ENCODE measurements at places on chromosomes 16 and 17.

DNA sequence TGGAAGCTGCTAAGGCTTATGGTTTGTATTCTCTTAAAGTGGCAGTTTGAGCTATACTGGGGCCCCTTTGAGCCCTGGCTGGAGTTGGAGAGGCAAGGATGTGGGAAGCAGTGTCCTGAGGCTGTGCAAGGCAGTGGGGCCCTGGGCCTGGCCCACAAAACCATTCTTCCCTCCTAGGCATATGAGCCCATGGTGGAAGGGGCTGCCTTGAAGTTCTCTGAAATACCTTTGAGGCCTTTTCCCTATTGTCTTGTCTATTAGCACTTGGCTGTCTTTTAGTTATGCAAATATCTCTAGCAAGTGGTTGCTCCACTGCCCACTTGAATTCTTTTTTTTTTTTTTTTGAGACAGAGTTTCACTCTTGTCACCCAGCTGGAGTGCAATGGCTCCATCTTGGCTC, 119.2 kb downstream of the PCTP start:
- no peak for DNase-seq

- DNase-seq, result no peak
Observed at GRCh38 chr17:65115839-65116238, 21.3 kb upstream of the RGS9 start.

- DNase-seq, result no peak
Observed at GRCh38 chr17:45900723-45901415, 6.5 kb downstream of the MAPT start.

GRCh38 chr17:29245401-29245800, 1.3 kb upstream of the CRYBA1 start:
- no peak for DNase-seq

- no peak for DNase-seq
Observed at GRCh38 chr17:75830164-75831031, 13.8 kb downstream of the UNC13D start.

DNA sequence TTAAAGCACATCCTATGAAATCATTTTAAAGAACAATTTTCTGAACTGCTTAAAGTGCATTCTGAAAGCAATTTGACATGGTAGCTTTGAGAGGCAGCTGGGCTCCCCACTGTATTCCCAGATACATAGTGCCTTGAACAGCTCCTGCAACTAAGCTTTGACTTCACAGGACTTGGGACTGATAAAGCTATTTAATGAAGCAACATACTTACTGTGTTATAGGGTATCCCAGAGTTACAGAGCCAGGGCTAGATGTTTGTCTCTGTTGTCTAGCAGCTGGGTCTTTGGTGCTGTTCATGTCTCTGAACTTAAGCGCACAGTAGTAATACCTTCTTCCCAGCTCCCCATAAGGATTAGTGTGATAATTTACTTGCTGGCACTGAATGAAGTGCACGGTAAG, 862 bp downstream of the ACSM1 start:
- no peak for DNase-seq

- DNase-seq, result peak; percentile 77
Observed at GRCh38 chr16:54928411-54929089, 2.1 kb upstream of the IRX5 start.

DNA sequence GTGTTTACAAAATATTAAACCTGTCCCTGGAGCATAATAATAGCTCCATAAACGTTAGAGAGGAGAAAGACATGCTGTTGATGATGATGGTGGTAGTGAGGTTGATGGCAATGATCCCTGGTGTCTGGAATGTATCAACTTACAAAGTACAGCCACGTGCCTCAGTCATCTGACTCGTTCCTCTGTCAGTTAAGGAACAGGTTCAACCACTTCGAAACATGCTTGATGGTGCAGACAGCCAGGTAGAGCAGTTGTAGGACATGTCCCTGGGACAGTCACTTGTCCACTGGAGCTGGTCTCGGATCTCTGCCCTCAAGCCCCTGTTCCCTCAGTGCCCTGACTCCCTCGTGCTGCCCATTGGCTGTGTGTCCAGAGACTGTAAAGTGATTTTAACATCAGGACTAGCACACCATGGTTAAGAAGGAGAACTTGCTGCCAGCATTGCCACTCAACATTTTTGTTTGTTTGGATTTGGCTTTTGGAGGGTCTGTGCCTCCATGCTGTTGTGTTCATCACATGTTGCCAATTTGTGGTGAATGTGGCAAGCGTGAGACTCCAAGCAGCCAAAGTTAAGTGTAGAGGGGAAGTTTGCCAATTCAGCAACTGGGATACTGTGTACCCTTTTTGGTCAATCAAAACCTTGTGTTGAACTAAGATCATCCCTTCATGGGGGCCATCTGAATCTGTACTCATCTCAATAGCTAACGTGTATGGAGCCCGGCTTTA, 16.3 kb upstream of the SALL1 start:
- DNase-seq, result no peak

GRCh38 chr17:68592682-68593641, 8.2 kb downstream of the FAM20A start:
- DNase-seq, result peak; percentile 26

DNA sequence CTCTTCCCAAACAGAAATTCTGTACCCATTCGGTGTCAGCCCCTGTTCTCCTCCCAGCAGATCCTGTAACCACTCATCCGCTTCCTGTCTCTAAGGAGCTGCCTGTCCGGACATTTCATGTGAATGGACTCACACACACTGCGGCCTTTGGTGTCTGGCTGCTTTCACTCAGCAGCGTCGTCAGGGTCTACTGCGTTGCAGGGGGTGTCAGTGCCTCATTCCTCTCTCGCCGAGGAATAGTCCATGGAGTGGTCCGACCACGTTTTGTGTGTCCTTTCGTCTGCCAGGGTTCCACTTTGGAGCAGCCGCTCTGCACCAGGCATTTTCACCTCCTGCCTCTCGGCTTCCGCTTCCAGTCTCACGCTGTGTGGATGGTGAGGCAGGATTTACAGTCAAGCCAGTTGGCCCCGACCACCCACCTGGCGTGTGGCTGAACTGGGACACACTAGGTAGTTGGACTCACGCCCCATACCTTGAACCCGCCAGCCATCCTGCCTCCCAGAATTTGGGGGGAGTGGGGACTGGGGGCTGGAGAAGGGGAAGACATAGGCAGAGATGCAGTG, 188.2 kb upstream of the CIBAR2 start:
- no peak for DNase-seq

- peak; percentile 93 for DNase-seq
Observed at GRCh38 chr17:5500589-5501391, 14.4 kb downstream of the MIS12 start.

DNA sequence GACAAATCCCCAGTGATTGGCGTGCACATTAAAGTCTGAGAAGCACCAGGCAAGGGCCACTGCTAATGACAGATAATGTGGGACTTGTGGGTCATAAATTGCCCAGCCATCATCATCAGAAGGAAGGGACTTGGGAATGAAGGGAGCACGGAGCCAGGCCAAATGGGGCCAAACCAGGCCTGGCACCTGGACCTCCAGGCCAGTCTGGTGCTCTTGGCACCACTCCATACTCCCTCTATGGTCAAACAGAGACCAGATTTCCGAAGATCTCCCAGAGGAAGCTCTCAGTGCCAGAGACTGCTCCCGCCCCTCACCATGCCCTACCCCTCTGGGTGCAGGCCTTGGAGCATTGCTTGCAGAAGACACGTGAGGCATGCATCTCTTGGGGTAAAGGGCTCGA, 142.2 kb downstream of the CCDC182 start:
- no peak for DNase-seq

GRCh38 chr17:78865682-78866390, 25.2 kb upstream of the USP36 start:
- no peak for DNase-seq

- DNase-seq, result no peak
Observed at GRCh38 chr17:9484789-9485188, 90.8 kb downstream of the STX8 start.

DNA sequence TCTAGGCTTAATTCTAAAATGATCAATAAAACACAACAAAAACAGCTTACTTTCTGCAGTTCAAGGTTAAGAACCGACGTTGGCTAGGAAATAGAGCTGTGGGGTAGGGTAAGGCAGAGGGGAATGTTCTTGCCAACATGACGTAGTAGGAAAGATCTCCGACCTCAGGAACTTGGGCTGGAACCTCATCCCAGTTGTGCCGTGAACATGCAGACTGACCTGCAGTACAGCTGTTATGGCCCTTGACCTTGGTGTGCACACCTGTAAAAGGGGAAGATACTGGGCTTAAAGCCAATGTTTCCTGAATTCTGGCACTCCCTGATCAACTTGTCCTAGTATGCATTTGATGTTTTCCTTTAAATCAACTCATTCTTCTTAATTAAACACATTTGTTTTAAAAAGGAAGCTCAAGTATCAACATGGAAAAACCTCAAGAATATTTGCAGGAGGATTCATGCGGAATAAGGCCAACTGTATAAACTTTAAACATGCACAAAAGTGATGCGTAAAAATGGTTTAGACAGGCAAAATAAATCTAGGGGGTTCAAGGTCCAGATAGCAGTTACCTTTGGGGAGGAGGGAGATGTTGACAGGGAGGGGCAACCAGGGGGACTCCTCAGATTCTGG, 14.2 kb upstream of the SLC6A2 start:
- no peak for DNase-seq

- DNase-seq, result no peak
Observed at GRCh38 chr16:14608111-14608566, 21.9 kb downstream of the PARN start.

DNA sequence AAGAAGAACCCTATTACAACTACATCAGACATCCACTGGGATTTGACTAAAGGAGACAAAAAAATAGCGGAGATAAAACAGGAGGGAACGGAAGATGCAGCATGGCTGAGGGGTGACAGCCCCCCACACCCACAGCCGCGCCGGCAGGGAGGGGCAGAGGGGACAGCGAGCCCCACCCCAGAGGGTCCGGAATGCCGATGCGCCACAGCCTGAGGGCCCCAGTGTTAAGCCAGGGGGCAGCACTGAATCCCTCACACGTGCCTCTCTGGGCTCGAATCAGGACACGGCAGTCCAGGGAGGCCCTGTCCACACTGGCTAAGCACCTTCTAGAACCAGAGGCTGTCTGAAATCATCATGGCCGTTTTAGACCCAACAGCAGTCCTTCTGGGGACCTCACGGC, 18.8 kb downstream of the MAP1LC3B start:
- DNase-seq, result no peak

GRCh38 chr16:63497408-63497807, 1461.2 kb upstream of the CDH8 start:
- DNase-seq, result no peak

DNA sequence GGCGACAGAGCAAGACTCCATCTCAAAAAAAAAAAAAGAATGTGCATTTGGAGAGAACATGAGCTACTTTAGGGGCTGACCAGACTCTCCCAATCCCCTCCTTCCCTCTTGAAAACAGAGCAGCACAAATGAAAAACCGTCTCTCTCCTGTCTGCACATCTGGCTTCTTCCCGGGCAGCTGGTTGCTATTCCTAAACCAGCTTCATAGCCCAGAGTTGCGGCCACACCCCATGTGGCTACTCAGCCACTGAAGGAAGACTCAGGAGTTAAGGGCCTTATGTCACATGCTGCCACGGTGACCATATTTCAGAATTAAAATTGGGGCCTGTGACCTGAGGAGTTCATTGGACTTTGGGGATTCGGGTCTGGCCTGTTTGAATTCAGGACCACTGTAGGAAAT, 48.3 kb downstream of the KATNIP start:
- no peak for DNase-seq

- DNase-seq, result no peak
Observed at GRCh38 chr16:58481226-58481869, 18.6 kb upstream of the NDRG4 start.

GRCh38 chr17:47693731-47694580, at the start of gene TBKBP1:
TBKBP1 (plus strand) TSS chr17:47694161; CDS start chr17:47696113, 1,952 bp downstream.
- DNase-seq, result peak; percentile 73

- no peak for DNase-seq
Observed at GRCh38 chr17:16007439-16007838, 7.8 kb downstream of the TTC19 start.

DNA sequence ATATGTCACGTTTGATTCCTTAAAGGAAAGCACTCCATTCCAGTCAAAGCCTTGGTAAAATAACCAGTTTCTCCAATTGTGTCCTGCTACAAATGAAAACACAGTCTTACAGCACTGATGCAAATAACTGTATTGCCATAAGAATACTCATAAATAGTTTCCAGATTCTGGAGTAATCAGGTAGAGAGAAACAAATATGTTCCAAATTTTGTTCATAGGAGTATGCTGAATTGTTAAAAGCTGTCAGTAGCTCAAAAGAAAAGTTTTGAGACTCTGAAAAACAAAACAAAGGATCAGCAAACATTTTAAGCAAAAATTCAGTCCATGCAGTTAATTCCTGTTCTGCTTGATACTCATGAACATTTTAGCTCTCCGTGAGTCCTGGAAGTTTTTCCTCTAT, 7.8 kb downstream of the DHRS7B start:
- DNase-seq, result no peak

DNA sequence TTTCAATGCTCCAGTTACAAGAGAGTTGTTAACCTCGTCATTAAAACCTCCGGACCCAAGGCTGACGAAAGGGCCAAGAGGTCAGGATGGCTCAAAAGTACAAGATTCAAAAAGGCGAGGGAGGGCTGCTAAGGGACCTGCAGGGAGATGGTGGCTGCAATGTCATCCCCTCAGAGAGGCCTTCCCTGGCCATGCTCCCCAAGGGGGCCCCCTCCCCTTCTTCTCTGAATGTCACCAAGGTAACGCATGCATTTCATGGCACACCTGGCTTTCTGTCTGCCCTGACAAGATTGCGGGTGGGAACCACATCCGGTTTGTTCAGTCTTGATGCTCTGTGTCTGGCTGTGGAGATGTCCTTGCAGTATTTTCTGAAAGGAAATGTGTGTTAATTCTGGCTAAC, 89.9 kb downstream of the C16orf78 start:
- peak; percentile 7 for DNase-seq

GRCh38 chr17:56322991-56323390, 169.7 kb downstream of the ANKFN1 start:
- DNase-seq, result no peak

- no peak for DNase-seq
Observed at GRCh38 chr17:57422574-57423164, 166.3 kb downstream of the MSI2 start.

- DNase-seq, result no peak
Observed at GRCh38 chr16:35296962-35297653, 1837.7 kb downstream of the TP53TG3F start.

DNA sequence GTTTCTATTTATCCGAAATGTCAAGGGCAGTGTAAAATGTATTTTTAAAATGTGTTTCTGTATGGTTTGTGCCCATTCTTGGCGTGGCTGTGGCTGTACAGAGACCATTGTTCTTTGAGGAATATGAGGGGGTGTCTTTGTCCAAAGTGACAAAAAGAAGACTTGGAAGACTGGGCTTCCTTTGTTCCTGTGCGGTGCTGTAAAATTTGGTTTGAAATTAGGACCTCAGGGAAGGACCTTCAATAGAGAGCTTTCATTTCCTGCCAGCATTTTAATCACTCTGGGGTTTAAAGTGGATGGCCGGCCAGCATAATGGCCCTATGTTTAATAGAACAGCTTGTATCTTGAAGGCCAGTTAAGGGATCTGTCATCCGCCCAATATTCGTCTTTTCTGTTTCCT, 190.1 kb upstream of the TBX2 start:
- DNase-seq, result no peak

Measured in NCI-H2171 (cell line).